ENCODE measurements at places on chromosomes 6 and 20.

GRCh38 chr20:15091421-15092037, 754.1 kb upstream of the FLRT3 start:
- no peak for DNase-seq

GRCh38 chr6:55108134-55109130, 65.9 kb upstream of the HCRTR2 start:
- DNase-seq = no peak

DNA sequence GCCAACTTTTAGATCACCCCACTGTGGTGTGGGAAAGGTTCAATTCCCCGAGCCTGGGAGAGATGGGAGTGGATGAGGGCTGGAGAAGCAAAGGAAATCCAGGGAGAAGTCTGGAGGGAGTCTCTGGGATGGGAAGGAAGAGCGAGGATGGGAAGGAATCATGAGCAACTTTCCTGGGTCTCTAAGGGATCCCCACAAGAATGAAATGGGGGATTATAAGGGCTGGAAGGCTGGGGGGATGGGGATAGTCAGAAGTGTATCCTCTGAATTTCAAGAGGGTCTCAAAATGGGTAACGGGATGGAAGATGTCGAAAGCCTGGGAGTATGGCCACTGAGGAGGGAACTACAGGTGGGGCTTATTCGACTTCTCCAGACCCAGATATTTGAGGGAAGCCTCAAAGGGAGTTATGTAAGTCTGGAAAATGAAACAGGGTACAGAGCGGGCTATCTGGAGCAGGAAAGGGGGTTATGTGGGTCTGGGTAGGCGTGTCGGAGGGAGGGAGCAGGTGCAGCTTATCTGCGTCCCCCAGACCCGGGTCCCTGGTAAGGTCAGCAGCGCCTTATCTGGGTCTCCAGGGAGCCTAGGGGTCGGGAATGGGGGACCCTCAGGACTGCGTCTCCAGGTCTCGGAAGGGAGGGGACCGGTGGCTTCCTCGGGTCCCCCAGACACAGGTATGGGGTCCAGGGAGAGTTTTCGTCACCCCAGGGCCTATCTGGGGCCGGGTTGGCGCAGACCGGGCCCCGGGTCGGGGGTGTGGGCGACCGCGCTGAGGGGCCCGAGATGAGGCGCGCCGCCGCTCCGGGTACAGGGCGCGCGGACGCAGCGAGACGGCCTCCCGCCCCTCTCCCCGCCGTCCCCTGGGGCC, 550 bp downstream of the PLAGL2 start:
- no peak for DNase-seq

DNA sequence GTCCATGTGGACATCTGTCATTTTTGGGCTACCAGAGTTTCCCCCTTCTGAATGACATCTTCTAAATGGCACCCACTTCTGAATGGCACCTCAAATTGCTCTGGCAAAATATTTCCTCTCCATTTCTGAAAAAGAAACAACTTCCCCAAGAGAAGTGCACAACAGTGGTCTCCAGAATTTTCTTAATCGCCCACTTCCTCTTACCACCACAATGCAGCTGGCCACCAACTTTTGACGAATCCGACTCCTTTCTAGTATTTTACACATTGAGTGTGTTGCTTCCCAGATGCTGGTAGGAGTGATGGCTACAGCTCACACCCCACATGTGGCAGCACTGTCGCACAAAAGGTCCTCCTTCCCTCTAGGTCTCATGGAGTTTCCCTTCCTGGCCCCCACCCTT, 216.1 kb downstream of the FOXA2 start:
- no peak for DNase-seq

- no peak for DNase-seq
Measured at GRCh38 chr6:74731931-74732330, 473.9 kb downstream of the COL12A1 start.

GRCh38 chr6:32603888-32604287, 14.2 kb upstream of the HLA-DRB1 start:
- no peak for DNase-seq

- no peak for DNase-seq
Measured at GRCh38 chr6:8383584-8383983, 51.8 kb downstream of the SLC35B3 start.

- no peak for DNase-seq
Measured at GRCh38 chr6:52388790-52389189, 26.8 kb downstream of the PAQR8 start.

- no peak for DNase-seq
Measured at GRCh38 chr6:52557389-52558265, 19.2 kb downstream of the TRAM2 start.

DNA sequence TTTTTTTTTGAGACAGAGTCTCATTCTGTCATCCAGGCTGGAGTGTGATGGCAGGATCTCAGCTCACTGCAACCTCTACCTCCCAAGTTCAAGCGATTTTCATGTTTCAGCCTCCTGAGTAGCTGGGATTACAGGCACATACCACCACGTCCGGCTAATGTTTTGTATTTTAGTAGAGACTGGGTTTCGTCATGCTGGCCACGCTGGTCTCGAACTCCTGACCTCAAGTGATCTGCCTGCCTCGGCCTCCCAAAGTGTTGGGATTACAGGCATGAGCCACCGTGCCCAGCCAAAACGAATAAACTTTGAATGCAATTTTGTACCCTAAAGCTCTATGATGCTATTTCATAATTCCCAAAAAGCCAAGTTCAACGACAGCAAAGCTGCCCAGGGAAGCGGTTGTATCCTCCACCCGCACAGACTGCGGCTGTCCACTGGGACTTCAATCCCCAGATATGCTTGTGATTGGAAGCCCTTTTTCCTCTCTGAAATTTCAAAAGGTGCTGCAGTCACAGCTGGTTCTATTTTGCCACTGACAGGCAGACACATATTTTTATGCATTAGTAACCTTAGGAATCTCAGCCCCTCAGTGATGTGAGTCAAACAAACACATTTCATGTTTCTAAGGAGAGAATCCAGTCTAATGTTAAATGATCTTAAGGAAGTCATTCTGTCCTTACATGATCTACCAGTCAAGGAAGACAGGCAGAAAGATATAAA, 8.7 kb upstream of the RAMACL start:
- no peak for DNase-seq

- DNase-seq = no peak
Measured at GRCh38 chr6:137659871-137660270, 165.7 kb upstream of the OLIG3 start.

- DNase-seq = no peak
Measured at GRCh38 chr20:32828029-32828680, 8.4 kb downstream of the MAPRE1 start.

GRCh38 chr20:9609887-9610502, 95.6 kb downstream of the LAMP5 start:
- DNase-seq = no peak

GRCh38 chr20:39563349-39563748, 601.2 kb downstream of the DHX35 start:
- DNase-seq = no peak

- no peak for DNase-seq
Measured at GRCh38 chr6:26057899-26058298, 29.3 kb upstream of the HFE start.

- no peak for DNase-seq
Measured at GRCh38 chr6:150788089-150788488, 77.4 kb upstream of the MTHFD1L start.

DNA sequence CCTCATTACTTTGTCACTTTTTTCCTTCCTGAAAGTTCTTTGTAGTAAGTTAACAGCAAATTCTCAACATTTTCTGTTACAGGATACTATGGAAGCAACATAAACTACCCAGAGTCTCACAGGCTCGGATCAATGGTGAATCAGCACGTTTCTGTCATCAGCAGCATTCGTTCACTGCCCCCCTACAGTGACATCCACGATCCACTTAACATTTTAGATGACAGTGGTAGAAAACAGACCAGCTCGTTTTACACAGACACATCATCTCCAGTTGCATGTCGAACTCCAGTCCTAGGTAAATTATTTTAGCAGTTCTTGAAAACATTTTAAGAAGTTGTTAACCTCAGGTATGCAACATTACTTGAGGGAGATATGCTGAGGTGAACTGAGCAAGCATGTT, 51.6 kb downstream of the RFX6 start:
- no peak for DNase-seq

GRCh38 chr6:14734416-14735340, 511.2 kb upstream of the JARID2 start:
- no peak for DNase-seq

DNA sequence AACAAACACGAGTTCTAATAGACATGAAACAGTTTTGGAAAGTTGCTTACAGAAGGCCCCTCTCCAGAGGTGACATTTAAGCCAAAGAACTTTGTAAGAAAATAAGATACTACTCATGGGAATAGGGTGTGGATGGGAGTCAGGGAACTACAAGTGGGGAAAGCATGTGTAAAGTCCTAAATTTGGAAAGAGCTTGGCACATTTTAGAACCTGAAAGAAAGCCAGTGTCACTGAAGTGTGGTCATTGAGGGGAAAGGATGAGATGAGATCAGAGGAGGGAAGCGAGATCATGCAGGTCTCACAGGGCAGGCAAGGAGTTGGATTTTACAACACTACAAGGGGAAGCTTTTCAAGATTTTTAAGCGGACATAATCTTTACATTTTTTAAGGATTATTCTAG, 38.0 kb downstream of the VGLL2 start:
- no peak for DNase-seq

DNA sequence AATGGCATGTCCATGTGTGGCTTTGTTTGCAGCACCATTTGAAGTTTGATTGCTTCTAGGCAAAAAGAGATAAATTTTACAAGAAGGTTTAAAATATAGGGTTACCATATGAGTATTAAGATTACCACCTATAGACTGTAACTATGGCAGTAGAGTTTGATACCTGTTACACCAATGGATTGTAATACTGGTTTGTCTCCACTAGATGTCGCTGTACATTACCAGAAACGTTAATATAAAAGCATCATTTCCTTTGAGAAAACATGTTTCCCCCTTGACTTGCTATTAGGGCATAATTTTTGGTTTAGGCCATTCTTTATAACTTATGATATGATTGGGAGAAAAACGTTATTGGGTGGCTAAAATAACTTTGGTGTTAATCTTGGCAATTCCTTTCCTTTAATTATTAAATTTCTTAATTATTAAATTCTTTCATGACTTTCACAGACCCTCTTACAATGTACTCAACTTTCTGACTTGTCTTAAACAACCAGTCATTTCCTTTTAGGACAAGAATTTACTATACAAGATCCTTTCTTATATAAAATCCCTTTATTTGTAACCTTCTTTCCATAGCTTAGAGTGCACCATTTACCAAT, 42.8 kb downstream of the HLA-DPB1 start:
- DNase-seq = no peak

DNA sequence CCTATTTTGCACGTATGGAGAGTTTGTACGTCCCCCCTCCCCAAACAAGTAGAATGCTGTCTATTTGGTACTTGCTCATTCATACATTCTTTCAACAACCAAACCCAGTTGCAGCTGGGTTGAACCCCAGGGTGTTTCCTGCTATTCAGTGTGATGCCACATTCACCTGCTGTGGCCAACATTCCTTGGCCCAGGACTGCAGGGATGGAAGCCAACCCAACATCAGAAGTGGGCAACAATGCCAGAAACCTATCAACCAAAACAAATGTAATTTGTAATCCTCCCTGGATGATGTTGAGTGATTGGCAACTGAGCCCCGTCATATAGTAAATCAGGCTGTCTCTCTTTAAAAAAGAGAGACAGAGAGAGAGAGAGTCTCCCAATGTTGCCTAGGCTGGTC, 8.9 kb downstream of the NT5E start:
- DNase-seq = no peak

GRCh38 chr6:71414486-71414885, 125.9 kb downstream of the OGFRL1 start:
- DNase-seq = no peak

GRCh38 chr6:167093922-167094432, 28.9 kb upstream of the CCR6 start:
- peak; percentile 44 for DNase-seq

All from stimulated activated CD4-positive, alpha-beta T cell treated with anti-CD3 and anti-CD28 coated beads, Interleukin-1b, Interleukin-23, amount 100 ng/mL, for 1 hour (primary cell).